ENCODE measurements at places on chromosomes 5 and 9. TPM values are rescaled to one million over a fixed set of nuclear protein-coding genes. Genes with fewer than 3 reads are reported as not detected.

DNA sequence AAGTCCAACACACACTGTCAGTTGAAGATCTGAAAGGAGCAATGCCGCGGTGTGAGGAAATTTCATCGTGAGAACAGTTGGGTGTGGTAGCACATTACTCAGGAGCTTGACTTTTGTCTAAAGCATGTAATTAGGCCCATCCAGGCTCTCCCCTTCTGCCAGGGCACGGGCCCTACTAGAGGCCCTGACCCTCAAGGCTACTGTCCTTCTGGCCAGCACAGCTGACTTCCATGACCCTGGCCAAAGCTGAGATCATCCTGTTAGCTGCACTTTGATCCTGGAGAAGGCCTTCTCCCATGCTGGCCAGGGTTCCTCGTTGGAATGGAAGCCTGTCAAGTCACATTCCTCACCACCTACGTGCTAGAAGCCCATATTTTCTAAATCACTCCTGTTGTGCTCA is 77.8 kb upstream of the SLC1A3 start:
- H3K27ac ChIP-seq, result no peak overlapping the region
- no peak for DNase-seq
- no peaks in the 10 kb centered on the region for H3K27me3 ChIP-seq

GRCh38 chr5:53730943-53731342 is 170.5 kb downstream of the NDUFS4 start:
- no peaks in the 10 kb centered on the region for H3K36me3 ChIP-seq
- no peaks in the 10 kb centered on the region for H3K27me3 ChIP-seq

GRCh38 chr5:96753848-96754247 is 53.9 kb downstream of the ERAP1 start:
- H3K36me3 ChIP-seq, result peaks cover 96% of the 10 kb centered on the region
- no peak for DNase-seq
- no peaks in the 10 kb centered on the region for H3K27me3 ChIP-seq
- H3K27ac ChIP-seq, result no peak overlapping the region
- H3K4me3 ChIP-seq, result no peak overlapping the region

GRCh38 chr5:14138608-14139540 is 4.3 kb upstream of the TRIO start:
- DNase-seq, result no peak
- no peak overlapping the region for H3K27ac ChIP-seq
- peaks cover 6% of the 10 kb centered on the region for H3K4me1 ChIP-seq
- no peaks in the 10 kb centered on the region for H3K27me3 ChIP-seq
- no peak overlapping the region for H3K4me3 ChIP-seq

GRCh38 chr5:114054594-114054993 is 307.3 kb upstream of the KCNN2 start:
- H3K4me1 ChIP-seq, result peaks cover 15% of the 10 kb centered on the region
- H3K27me3 ChIP-seq, result peaks cover 4% of the 10 kb centered on the region
- no peak overlapping the region for H3K27ac ChIP-seq
- DNase-seq, result no peak
- no peaks in the 10 kb centered on the region for H3K36me3 ChIP-seq

Gene EPB41L4A
- total RNA-seq, result 17.8 TPM

- no peaks in the 10 kb centered on the region for H3K27me3 ChIP-seq
- H3K27ac ChIP-seq, result no peak overlapping the region
- H3K4me3 ChIP-seq, result no peak overlapping the region
- H3K4me1 ChIP-seq, result no peaks in the 10 kb centered on the region
These were observed 158.2 kb upstream of the FST start for GRCh38 chr5:53322257-53322656.

- no peaks in the 10 kb centered on the region for H3K27me3 ChIP-seq
- H3K4me1 ChIP-seq, result no peaks in the 10 kb centered on the region
- H3K4me3 ChIP-seq, result no peak overlapping the region
- H3K27ac ChIP-seq, result no peak overlapping the region
- DNase-seq, result peak; percentile 72
These were observed 19.1 kb downstream of the EXOC3 start for GRCh38 chr5:462051-462481.

- no peak overlapping the region for H3K27ac ChIP-seq
- no peak overlapping the region for H3K4me3 ChIP-seq
- no peaks in the 10 kb centered on the region for H3K36me3 ChIP-seq
These were observed 36.7 kb upstream of the F2R start for GRCh38 chr5:76679231-76679630.

Gene CCDC192
- total RNA-seq, result 0.76 TPM

Gene PCDHGA8
- 1.8 TPM for total RNA-seq

GRCh38 chr5:5497152-5497788 is 74.8 kb downstream of the ICE1 start:
- H3K27me3 ChIP-seq, result no peaks in the 10 kb centered on the region
- peaks cover 19% of the 10 kb centered on the region for H3K4me1 ChIP-seq
- H3K4me3 ChIP-seq, result no peak overlapping the region
- H3K27ac ChIP-seq, result no peak overlapping the region
- DNase-seq, result peak; percentile 50

GRCh38 chr9:119370816-119371215 is 1.6 kb upstream of the BRINP1 start:
- DNase-seq, result no peak
- H3K4me1 ChIP-seq, result peaks cover 12% of the 10 kb centered on the region
- peaks cover 24% of the 10 kb centered on the region for H3K27me3 ChIP-seq

DNA sequence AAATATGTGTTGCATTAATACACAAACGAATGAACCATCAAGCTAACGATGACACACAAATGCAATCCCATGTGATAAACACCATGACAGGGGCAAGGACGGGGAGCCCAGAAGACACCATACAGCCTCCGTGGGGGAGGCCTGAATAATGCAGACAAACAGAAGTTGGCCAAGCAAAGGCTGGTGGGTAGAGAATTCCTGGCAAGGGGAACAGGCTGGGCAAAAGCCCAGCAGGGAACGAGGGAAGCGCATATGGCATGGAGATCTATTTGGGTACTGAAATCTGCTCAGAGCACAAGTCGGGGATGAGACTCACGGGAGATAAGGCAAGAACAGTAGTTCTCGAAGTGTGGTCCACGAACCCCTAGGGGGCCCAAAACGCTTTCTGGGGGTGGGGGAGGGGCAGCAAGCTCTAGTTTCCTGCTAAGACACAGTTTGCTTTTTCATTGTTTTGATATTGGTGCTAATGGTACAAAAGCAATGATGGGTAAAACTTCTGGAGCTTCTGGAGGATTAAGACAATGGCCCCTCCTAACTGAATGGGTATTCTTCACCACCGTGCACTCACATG is 42.9 kb upstream of the FBXW11 start:
- no peak overlapping the region for H3K4me3 ChIP-seq
- DNase-seq, result no peak
- peaks cover 85% of the 10 kb centered on the region for H3K36me3 ChIP-seq
- no peak overlapping the region for H3K27ac ChIP-seq
- no peaks in the 10 kb centered on the region for H3K27me3 ChIP-seq

- no peaks in the 10 kb centered on the region for H3K27me3 ChIP-seq
- peak overlapping the region; percentile 76 for H3K27ac ChIP-seq
- H3K4me3 ChIP-seq, result no peak overlapping the region
- peaks cover 12% of the 10 kb centered on the region for H3K36me3 ChIP-seq
These were observed 13.6 kb downstream of the TRMO start for GRCh38 chr9:97908705-97909104.

GRCh38 chr5:129069292-129069691 is 25.3 kb upstream of the ISOC1 start:
- H3K27me3 ChIP-seq, result no peaks in the 10 kb centered on the region
- H3K4me3 ChIP-seq, result no peak overlapping the region
- no peaks in the 10 kb centered on the region for H3K4me1 ChIP-seq
- DNase-seq, result no peak
- no peak overlapping the region for H3K27ac ChIP-seq

- H3K4me1 ChIP-seq, result no peaks in the 10 kb centered on the region
- H3K27me3 ChIP-seq, result no peaks in the 10 kb centered on the region
- no peak for DNase-seq
These were observed 33.4 kb upstream of the TENT2 start for GRCh38 chr5:79578876-79579275.

- DNase-seq, result peak; percentile 29
- no peaks in the 10 kb centered on the region for H3K27me3 ChIP-seq
- H3K27ac ChIP-seq, result no peak overlapping the region
- peaks cover 8% of the 10 kb centered on the region for H3K4me1 ChIP-seq
- H3K4me3 ChIP-seq, result no peak overlapping the region
- H3K36me3 ChIP-seq, result no peaks in the 10 kb centered on the region
These were observed 71.7 kb upstream of the WWC1 start for GRCh38 chr5:168219515-168220410.

DNA sequence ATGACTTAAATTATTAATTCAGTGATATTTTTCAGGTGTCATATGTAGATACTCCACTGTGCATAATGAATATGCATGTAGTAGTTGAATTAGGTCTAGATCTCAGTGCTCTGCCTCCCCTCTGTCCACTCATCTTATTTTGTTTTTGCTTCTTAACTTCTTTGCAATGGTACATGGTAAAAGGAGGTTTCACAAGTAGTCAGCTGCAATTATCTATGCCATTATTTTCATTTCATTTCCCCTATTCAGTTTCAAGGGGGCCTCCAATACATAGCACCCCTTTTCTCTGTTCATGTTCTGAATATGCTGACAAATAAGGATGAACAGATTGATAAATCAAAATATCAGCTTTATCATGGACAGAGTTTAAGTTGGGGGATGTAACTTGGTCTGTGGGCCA is 511.6 kb upstream of the ZNF608 start:
- H3K27ac ChIP-seq, result no peak overlapping the region
- no peaks in the 10 kb centered on the region for H3K36me3 ChIP-seq

GRCh38 chr5:15502208-15502607 is 2.2 kb downstream of the FBXL7 start:
- H3K4me1 ChIP-seq, result no peaks in the 10 kb centered on the region
- H3K27ac ChIP-seq, result peak overlapping the region; percentile 88
- DNase-seq, result no peak
- H3K27me3 ChIP-seq, result no peaks in the 10 kb centered on the region
- peak overlapping the region; percentile 71 for H3K4me3 ChIP-seq
- no peaks in the 10 kb centered on the region for H3K36me3 ChIP-seq

DNA sequence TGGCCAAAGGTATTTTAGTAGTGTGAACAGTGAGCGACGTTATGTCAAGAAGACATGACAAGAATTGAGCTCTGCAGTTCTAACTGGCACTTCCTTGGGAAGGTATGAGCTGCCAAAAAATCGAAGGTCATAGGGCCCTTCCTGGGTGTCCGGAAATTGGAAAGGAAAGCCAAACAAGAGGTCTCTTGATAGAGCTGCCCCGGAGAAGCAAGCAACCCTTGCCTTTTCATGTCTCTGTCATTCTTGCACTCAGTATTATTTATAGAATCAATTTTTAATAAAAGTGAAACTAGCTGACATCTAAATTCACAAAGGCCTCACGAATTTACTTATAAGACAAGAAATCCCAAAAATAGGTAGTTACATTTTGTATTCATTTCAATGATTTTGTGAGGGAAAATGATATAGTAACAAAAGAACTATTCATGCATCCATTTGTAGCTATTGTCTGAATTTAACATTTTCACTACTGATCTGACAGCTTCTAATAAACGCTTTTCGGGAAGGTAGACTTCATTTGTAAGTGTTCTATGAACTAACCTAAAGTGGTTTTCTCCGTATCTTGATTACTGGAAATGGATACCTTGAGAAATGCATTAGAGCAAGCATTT is 113.8 kb upstream of the VCAN start:
- H3K27ac ChIP-seq, result no peak overlapping the region
- H3K4me3 ChIP-seq, result no peak overlapping the region
- no peaks in the 10 kb centered on the region for H3K4me1 ChIP-seq

DNA sequence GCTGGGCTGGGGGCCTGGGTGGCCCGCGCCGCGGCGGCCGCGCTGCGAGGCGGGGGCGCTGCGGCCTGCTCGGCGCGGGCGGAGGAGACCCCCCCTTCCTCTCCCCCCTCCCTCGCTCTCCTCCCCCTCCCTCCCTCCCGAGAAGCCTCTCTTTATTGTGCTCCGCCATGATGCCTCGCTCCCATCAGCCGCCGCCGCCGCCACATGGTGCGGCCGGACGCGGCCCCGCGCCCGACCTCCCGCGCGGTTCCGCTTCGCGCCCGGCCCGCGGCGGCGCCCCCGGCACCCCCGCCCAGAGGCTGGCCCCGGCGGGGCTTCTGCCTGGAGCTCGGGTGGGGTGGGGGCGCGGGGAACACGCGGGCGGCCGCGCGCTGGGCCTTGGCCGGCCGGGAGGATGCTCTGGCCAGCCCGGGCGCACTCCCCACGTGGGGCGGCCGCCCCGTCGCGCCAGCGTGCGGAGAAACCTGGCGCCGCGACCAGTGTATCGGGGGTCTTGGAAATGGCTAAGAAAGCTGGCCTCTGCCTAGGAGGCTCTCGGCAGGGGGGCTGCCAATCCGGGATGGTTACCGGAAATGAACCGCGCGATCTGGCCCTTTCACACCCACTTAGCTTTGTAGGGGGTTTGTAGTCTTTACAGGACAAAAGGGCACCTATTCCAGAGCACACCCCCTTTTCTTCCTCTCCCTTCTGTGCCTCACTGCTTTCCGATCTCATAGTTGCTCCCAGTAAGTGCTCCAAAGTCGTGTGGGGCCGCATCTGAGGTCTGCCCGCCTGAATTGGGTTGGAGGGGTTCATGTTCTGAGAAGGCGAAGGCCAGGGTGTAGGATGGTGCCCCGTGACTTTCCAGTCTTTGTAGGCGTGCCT is 1.0 kb downstream of the SET start:
- H3K4me1 ChIP-seq, result peaks cover 41% of the 10 kb centered on the region
- peaks cover 39% of the 10 kb centered on the region for H3K36me3 ChIP-seq
- no peaks in the 10 kb centered on the region for H3K27me3 ChIP-seq
- H3K4me3 ChIP-seq, result peak overlapping the region; percentile 95
- DNase-seq, result peak; percentile 89
- H3K27ac ChIP-seq, result peak overlapping the region; percentile 98

Gene NUTM2G
- not detected for total RNA-seq

- no peaks in the 10 kb centered on the region for H3K27me3 ChIP-seq
- H3K4me1 ChIP-seq, result no peaks in the 10 kb centered on the region
- H3K27ac ChIP-seq, result no peak overlapping the region
- DNase-seq, result no peak
- H3K36me3 ChIP-seq, result no peaks in the 10 kb centered on the region
- H3K4me3 ChIP-seq, result no peak overlapping the region
These were observed 68.8 kb downstream of the TLR4 start for GRCh38 chr9:117772960-117773359.

Data from upper lobe of left lung (tissue), 6 donors.